A549 (cell line): ENCODE measurements at places on chromosomes 12 and 14.

- peak; percentile 14 for DNase-seq
These were observed 1.0 kb downstream of the ATXN7L3B start for GRCh38 chr12:74538491-74539258.

GRCh38 chr14:76773188-76773885 is 12.1 kb downstream of the VASH1 start:
- DNase-seq: peak; percentile 54

- no peak for DNase-seq
These were observed 152.2 kb upstream of the SLC38A2 start for GRCh38 chr12:46524778-46525177.

DNA sequence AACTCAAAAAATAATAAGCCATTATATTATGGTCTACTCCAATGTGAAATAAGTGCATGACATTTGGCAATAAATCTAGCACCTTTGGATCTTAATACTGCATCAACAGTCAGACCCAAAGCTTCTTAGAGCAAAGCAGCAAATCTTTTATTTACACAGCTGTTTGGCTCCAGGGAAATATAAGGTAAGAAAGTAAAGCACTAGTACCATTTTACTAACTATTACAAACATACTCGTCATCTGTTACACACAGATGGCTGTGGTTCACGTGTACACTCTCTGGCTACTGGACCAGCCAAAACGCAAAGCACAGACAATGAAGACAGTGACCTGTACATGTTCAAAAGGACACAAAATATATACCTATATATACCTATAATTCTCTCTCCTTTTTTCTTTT is 2.8 kb downstream of the FGD6 start:
- DNase-seq: no peak

DNA sequence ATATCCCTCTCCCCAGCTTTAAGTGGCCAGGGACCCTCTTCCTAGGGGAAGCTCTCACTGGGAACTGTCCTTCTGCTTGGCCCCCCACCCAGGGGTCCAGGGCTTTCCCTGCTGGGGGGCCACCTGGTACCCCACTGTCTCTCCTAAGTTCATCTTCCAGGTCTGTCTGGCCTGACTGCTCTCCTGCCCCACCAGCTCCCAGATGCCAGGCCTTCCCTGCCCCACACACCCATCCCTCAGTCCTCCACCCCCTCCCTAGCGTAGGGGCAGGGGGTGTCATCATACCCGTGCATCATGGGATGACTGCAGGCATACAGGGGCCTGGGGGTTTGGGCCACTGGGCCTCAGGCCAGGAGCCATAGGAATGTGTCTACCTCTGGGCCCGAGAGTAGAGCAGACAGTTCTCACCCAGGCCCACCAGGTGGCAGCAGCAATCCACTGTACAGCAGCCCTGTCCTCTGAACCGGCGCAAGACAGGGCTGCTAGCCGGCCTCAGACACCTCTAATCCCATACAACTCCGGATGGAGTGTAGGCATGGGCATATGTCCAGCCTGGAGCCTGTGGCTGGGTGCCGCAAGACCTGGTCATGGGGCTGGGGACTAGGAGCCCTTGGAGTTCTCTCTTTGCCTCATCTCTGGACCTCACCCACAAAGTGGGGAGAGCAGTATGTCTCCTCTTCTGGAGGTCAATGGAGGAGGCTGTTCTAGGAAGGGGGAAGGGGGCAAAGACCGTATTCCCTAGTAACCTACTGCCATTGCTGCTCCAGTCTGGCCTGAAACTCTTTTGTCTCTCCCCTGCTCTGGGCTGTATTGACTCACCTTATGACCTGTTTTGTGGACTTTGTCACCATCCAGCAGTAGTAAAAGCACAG is 10.0 kb upstream of the SMARCD1 start:
- DNase-seq: peak; percentile 86

DNA sequence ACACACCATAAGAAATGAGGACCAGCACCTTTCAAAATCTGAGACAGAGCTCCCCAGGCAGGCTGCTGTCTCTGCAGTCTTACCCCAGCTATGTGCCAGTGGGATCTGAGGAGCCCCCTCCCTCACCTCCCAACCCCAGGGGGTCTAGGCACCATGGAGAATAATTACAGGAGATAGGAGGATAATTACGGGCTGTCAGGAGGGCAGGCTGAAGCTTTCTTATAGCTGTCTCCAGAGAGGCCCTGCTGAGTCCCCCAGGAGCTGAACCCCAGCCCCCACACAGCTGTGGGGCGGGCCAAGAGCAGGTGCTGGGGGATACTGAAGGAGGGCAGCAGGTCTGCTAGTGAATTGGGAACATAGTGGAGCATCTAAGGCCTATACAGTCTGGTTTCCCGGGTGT is 6.8 kb downstream of the CPNE6 start:
- no peak for DNase-seq

DNA sequence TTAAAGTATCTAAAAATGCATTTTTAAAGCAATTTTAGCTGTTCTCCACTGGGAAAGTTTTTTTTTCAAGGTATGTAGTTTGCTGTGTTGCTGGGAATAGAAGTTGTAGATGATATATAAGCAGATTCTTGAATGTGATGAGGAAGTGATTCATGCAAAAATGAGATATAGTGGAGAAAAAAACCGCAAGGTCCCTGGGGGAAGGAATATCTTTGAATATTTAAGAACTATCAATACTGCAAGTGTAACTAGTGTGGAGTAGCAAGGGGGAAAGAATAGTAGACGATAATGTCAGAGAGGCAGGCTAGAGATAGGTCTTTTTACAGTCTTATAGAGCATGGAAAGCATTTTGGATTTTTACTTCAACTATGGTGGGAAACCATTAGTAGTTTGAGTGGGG is 42.5 kb downstream of the PTCSC3 start:
- DNase-seq: no peak

DNA sequence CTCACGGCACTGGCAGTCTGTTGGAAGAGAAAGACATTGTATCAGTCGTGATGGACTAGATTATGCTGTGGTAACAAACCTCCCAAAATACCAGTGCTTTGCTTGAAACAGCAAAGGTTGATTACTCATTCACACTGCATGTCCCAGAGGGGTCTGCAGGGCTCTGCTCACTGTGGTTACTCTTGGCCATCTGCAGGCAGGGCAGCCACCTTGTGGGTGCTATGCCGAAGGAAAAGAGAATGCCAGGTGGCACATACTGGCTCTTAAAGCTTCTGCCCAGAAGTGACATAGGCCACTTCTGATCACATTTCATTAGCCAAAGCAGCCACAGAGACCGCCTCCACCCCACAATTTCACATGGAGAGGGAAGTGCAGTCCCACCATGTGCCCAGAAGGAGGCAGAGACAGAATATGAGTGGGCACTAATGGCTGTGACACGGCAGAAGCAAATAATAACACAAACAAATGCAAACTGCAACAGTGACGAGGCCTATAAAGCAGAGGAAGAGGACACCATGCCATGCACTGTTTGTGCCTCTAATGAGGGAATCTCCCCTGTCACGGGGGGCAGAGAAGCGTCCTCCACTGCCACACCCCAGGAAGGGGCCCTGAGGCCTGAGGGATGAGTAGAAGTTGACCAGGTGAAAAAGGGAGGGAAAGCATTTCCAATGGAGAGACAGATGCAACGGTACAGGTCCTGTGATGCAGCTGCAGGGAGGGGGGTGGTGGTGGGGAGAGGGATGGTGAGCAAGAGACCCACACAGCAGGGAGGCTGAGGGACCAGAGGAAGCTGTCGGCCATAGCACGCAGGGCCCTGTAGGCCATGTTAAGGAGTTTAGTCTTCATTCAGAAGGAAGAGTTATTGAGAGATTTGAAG is 51.7 kb upstream of the KICS2 start:
- DNase-seq: peak; percentile 27

DNA sequence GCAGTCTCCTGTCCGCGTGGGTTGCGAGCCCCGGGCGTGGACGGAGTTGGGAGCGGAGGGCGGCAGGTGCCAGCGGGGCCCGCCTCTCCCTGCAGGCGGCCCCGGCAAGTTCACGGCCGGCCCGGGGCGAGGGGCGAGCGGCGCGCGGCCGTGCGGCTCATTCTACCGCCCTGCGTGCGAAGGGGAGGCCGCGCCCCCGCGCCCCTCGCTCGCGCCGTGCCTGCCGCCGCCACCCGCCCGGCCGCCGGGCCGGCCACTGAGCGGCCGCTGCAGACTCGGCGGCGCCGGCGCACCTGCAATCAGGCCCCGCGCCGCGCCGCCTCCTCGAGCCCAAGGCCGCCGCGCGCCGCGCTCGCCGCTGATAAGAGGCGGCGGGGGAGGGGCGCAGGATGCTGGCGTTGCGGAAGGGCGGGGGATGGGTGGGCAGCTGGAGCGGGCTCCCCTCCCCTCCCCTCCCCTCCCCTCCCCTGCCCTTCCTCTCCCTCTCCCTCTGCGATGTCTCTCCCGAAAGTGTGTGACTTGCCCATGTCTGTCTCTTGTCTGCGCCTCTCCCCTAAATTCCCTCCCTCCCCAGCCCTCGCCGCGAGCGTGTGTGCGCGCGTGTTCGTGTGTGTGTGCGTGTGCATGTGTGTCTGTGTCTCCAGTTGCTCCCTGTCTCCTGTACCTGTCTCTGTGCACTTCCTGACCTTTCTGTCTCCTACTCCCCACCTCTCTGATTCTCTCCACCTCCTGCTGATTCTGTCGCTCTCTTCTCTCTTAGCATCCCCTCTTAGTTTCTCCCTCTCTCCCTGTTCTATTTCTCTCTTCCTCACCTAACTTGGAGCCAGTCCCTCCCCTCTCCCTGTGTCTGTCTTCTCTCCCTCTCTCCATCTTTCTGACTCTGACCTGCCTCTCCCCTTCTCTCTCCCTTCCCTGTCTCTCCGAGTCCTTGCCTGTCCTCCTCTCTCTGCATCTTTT is 768.1 kb upstream of the TBX3 start:
- DNase-seq: peak; percentile 18
